ENCODE measurements at places on chromosomes 16 and 17.

GRCh38 chr17:77322514-77323412 is 182.0 kb downstream of the SEC14L1 start:
- no peak for DNase-seq

- no peak for DNase-seq
Observed at GRCh38 chr17:7538891-7539545, 9.8 kb upstream of the TNFSF12 start.

DNA sequence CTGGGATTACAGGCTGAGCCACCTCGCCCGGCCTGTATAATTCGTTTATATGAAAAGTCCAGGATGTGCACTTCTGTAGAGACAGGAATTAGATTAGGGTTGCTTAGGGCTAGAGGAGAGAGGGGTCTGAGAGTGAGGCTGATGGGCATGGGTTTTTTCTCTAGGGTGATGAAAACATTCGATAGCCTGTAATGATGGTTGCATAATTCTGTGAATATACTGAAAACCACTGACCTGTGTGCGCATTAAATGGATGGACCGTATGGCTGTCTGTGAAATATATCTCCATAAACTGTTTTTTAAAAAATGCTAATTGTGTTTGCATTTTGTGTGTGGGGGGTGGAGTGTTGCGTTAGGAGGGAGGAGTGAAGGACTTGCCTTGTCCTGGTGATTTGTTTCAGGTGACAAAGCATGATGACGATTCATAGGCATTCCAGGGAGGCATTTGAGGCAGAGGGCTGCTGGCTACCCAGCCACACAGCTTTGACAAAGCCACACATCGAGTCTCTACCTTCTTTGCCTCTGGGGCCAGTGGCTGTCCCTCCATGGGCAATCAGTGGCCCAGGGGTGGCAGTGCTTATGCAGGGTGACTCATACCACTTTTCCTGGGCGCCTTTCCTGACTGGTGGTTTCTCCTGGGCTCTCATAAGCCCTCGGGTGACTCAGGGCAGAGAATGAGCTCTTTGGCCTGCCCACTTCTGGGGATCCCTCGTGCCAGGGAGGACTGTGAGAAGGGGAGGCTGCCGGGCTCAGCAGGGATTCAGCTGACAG is 148.5 kb upstream of the WSCD1 start:
- no peak for DNase-seq

DNA sequence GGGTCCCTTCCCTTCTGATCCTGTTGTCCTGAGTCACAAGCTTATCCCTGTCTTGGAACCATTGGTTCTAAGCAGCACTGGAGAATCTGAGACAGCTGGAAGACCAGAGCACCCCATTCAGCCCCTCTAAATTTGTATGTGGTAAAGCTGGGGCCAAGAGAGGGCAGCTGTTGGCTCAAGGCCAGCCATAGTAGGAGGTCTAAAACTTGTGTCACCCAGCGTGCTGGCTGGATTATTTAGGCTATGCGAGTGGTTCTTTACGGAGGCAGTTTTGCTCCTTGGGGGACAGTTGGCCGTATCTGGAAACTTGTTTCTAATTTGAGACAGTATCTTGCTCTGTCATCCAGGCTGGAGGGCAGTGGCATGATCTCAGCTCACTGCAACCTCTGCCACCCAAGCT is 69.6 kb upstream of the GSE1 start:
- no peak for DNase-seq

- peak; percentile 68 for DNase-seq
Observed at GRCh38 chr16:89863741-89864526, 9.5 kb upstream of the TCF25 start.

- DNase-seq = no peak
Observed at GRCh38 chr16:3388325-3388724, 12.5 kb downstream of the ZSCAN32 start.

DNA sequence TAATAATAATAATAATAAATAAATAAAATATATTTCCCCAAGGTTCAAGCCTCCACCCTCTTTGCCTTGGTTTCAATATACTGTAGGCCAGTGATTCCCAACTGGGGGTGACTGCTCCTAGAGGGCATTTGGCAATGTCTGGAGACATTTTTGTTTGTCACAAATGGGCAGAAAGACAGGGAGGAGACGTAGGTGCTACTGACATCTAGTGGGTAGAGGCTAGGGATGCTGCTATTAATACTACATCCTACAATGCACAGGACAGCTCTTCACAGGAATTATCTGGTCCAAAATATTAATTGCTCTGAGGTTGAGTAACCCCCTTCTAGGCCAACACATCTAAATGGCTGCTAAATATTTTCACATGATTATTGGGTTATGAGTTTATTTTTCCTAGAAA is 12.8 kb upstream of the PRR14 start:
- no peak for DNase-seq

DNA sequence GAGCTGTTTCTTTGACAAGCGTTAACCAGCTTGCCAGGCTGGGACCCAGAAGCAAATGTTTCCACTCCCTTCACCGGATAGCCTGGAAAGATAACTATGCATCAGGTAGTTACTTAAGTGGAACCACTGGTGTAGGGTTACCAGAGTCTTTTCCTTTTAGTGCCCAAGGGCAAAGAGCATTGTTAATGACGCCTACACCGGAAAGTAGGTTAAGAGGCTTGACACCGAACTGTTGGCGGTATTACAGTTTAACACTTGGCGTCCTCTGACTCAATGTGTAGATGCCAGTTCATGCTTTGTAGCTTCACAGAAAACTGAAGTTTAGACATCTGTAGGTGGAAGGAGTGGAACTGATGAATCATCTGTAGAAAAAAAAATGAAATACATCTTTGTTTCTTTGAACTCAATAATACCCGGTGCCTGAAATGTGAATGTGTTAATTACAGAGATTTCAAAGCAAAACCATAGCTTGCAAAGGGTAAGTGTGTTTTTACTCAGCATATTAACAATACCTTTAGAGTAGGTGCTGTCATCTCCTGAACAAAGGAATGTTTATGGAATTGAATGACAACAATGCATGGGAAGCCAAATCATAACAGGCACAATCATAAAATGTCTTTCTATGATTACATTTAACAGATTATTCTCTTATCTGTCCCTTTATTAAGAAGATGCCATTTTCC is 426.7 kb upstream of the SALL1 start:
- no peak for DNase-seq

DNA sequence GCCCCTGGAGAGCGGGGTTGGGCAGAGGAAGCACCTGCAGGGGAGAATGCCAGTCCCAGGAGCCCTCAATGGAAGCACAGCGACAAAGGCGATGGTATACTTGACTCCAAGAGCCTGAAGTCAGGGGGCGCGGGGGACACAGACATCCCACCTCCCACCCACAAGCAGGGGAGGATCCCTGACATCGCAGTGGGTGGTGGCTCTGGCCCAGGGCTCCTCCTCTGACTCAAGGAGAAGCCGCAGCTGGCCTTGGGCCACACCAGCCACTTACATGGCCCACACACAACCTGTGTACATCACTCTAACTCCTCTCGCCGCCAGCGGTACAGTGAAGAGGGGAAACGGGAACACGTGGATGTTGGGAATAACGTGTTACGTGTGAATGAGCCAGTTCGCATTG is 44.3 kb downstream of the FZD2 start:
- no peak for DNase-seq

- no peak for DNase-seq
Observed at GRCh38 chr17:32443827-32444300, 446 bp upstream of the PSMD11 start.

- no peak for DNase-seq
Observed at GRCh38 chr17:6249732-6250131, 179.6 kb downstream of the WSCD1 start.
